M059J (cell line): ENCODE measurements at places on chromosomes 3 and 15. TPM values are rescaled to one million over a fixed set of nuclear protein-coding genes. Genes with fewer than 3 reads are reported as not detected.

DNA sequence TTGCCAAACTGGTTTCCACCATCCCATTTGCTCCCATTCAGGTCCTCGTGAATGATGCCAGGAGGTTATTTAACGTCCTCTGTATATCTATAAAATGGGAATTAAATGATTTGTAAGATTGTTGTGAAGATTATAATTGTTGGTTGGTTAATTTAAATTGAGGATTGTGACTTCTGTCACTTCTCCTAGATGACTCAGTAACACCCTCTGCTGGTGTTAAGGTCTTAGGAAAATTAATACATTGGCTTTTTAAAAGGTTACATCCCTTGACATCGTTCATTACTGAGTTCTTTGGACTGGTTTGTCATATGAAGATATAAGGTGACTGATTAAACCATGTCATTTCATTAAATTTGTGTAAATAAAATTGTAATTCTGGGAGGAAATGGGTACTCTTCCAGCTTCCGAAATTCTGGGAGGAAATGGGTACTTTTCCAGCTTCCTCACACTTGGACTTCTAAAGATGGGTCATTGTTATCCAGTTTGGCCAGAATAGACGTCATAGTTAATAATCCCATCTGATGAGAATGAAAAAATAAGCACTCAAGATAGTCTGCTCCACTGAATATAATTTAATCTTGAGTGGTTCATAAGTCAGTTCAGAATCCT lies 33.3 kb upstream of the PAQR5 start:
- DNase-seq = peak; percentile 56

- peak; percentile 53 for DNase-seq
Observed at GRCh38 chr3:69729147-69729919, 9.9 kb upstream of the MITF start.

GRCh38 chr3:7764115-7764514 lies 737.5 kb upstream of the LMCD1 start:
- DNase-seq = no peak

GRCh38 chr3:60585918-60586317 lies 665.3 kb downstream of the FHIT start:
- DNase-seq = no peak

DNA sequence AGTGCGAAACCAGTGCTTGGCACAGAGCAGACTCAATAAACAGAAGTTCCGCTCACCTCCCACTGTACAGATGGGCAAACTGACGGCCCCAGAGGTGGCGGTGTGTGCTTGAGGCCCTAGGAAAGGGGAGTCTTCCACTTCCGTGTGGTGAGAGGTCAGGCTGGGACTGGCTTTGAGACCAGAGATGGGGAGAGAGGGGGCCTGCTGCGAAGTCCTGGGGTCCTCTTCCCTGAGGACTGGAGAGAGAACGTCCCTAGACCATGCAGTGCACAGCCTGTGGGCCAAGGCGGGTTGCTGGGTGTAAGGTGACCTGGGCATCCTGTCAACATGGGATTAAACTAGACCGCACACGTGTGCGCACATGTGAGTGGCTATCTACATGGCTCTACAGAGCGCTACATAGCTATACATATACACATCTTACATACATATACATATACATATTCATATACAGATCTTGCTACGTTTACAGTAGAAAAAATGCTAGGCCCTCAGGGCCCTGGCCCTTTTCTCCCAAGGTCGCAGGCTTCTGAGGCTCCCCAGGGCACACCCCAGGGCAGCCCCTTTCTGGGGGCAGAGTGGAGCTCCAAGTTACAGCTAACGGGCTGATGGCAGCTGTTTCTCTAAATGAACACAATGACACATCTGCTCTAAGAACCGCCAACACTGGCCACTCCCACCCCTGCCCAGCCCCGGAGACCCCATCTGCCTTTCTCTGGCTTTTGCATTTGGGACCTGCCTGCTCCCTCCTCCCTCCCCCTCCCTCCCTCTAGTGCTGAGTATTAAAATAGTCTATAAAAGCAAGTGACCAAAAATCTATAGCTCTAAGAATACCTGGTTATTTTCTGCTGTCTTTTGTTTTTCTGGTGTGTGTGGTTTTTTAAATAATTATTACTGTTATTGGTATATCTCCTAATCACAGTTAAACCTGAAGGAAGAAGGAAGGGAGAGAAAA lies 47.0 kb downstream of the HCN4 start:
- DNase-seq = no peak

DNA sequence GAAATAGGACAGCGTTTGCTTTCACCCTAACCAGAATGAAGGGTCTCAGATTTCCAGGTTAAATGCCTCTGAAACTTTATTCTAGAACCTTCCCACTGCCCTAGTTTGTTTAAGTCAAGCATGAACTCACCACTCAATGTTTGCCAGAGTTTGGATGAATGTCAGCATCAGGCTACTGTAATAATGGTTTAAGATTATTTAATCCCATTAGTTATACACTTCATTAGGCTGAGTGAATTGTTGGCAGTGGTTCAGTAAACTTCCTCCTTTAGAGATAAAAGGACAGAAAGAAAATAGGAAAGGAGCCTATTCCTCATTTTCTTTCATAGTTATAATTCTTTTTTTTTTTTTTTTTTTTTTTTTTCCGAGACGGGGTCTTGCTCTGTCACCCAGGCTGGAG lies 401.9 kb upstream of the TPRG1 start:
- no peak for DNase-seq

GRCh38 chr3:52830535-52831258 lies at the start of gene ITIH4:
TSS of gene ITIH4 (minus strand) at chr3:52830672. CDS start at chr3:52830642, 30 bp downstream.
- DNase-seq = peak; percentile 33

DNA sequence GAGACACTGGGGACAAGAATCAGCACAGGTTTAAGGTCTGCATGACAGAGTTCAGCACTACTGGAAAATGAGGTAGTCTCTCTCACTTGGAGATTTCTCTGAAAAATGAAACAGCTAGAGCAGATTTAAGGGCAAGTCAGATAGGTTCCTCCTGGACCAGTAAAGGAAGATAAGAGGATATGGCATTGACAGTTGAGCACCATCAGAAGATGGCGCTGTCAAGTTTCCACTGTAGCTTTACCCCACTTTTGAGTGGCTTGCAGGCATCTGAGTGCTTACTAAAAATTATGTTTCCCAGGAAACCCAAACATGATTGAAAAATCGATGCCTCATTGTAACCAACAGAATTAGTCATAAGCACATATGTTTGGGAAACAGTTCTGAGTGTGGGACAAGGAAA lies 407.2 kb upstream of the UBE2E2 start:
- DNase-seq = no peak

- DNase-seq = peak; percentile 66
Observed at GRCh38 chr3:50121072-50122032, 32.6 kb downstream of the RBM5 start.

GRCh38 chr3:49761661-49762060 lies 24.7 kb downstream of the IP6K1 start:
- no peak for DNase-seq

DNA sequence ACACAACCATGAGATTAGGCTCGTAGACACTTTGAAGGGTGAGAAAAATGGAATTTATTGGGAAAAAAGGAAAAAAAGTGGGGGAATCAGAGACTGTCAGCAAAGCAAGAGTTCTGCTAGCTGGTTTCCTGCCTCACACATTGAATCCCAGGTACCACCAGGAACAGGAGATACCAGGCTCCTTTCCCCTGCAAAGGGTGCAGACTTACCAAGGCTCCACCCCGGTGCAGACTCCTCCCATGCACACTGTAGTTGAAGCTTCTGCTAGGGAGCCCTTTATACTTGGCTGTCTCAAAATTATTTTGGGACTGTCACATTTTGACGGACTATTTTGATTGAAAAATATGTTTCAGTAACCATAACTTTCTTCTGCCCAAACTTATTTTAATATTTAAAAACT lies 819.9 kb upstream of the GBE1 start:
- DNase-seq = no peak

- no peak for DNase-seq
Observed at GRCh38 chr3:178483704-178484103, 52.5 kb upstream of the KCNMB2 start.

DNA sequence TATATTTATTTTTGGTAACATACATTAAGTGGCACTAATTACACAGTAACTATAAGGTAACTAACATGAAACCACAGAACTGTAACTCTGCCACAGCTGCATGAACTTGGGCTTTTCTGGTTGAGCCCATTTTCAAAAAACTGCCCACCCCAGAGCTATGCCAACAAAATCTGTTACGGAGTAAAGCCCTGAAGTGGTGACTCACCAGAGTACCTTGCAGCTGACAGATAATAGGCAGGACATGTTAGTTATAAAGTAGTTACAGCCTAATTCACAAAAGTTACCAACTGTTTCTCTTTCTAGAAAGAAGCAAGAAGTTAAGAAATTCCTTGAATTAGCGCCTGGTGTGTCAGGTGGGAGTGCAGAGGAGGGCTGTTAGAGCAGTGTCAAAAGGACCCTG lies 1.5 kb upstream of the GPX1 start:
- DNase-seq = peak; percentile 57

DNA sequence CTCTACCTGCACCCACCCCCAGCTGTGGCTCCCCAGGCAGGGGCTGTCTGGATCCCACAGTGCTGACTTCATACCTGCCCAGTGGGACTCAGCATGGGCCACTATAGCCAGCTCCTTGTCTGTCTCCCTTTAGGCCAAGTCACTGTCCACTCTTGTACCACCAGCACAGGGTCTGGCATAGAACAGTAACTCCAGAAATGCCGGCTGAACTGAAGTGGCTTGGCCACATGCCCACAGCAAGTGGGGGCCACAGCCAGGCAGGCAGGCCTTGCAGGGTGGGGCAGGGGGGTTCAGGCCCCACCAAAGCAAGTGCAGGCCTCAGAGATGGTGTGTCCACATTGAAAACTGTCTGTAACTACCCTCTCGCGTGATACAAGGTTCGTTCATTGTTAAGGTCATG lies 252.6 kb upstream of the LYSMD4 start:
- DNase-seq = no peak

GRCh38 chr3:156160647-156161046 lies 40.3 kb downstream of the KCNAB1 start:
- no peak for DNase-seq

GRCh38 chr15:45253330-45253729 lies 1.3 kb downstream of the SLC28A2 start:
- DNase-seq = no peak

DNA sequence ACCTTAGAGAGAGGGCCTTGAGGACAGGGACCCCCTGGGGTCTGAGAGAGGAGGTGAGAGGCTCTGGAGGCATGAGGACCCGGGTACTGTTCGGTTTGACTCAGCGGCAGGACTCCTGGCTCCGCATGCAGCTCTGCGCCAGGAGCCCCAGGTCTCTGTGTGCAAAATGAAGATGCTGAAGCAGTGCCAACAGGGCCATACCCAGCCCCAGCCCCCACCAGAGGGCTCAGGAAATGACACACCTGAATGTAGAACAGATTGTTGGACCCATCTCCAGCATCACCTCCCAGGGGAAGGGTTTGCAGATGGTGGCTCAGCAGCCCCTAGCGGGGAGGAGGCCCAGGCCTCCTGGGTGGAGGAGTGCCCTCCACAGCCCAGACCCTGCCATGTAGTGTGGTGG lies 30.2 kb downstream of the EPHB3 start:
- no peak for DNase-seq

DNA sequence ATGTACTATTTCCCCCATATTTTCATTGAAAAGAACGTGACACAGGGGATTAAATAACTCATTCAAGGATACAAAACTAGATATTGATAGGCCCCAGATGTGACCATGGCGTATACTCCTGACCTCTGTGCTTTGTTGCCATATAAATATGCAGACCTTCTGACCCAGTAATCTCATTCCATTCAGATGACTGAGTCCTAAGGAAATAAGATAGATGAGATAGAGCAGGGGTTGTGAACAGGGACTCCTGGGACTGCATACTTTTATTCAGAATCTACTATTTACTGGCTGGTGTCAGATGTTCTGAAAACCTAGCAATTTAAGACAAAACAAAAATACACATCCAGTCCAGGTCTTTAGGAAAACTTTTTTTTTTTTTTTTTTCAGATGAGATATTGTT lies 139.2 kb upstream of the MANF start:
- peak; percentile 56 for DNase-seq

DNA sequence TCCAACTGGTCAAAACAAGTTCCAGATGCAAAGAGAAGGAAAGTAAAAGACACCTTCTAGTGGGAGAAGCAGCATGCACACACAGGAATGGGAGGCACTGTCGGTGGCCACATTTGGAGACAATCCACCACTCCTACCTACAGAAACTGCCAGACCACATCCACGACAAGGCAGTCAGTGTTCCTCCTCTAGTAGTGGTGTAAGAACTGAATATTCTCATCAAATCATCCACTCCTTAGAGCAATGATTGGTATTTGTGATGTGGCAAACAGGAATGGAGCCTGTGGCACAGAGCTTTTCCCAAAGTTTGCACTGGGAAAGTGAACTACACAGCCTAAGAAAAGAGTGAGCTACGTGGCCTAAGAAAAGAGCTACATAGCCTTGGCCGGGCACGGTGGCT lies 5.1 kb upstream of the SPINT1 start:
- no peak for DNase-seq

- peak; percentile 79 for DNase-seq
Observed at GRCh38 chr3:159897331-159898075, 91.1 kb upstream of the IL12A start.

DNA sequence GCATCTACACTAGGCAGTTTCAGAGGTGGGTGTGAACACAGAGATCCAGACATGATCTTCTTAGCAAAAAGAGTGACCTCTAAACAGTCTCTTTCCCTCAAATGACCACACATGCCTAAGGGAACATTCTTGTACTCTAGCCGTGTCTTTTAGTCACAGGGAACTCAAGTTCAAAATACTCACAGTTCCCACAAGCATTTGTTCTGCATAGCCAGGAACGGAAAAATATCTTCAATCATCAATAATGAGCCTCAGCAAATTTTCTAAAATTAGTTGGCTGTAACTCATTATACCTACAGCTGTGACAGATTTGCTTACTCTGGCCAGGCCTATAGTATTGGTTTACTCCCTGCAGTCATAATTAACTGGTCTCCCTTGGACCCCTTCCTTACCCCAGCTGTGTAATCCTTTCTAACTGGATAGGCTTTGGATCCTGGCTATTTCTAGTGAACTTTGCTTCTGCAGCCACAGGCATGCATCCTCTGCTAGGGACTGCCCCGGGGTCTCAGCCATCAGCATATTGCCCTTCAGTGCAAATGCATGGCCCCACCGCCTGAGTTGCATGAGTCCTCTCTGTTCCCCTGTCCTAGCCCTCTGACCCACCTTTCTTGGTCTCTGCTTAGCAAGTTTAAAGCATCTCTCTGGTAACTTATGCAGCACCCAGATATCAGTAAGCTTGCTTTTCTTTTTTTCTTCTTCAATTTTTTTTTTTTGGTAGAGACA lies 56.0 kb upstream of the HACD2 start:
- peak; percentile 51 for DNase-seq

LXN gene
- 0.25 TPM in 1 of 2 replicates, not detected in the other for total RNA-seq

PRTG gene
- 2.1 and 2.7 TPM in 2 replicates for total RNA-seq

CYP11A1 gene
- 0.07 and 0.10 TPM in 2 replicates for total RNA-seq

C3orf20 gene
- total RNA-seq = not detected in 2 replicates
